ENCODE measurements at places on chromosomes 7 and 10.

DNA sequence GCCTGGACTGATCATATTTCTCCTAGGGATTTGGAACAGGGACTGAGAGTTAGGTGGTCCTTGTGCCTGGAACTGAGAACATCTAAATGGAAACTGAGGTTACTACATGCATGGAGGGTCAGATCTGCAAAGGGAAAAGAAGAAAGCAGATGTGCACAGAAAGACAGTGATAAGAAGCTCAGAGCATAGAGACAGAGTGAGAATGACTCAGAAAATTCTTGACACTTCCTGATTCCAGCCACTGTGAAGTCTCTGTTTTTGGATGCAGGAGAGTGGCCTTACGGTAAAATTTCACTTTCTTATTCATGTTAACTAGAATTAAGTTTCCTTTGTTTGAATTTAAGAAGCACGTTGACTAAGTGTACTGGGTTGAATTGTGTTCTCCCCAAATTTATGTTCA lies 241.7 kb downstream of the TMEM26 start:
- no peak for DNase-seq

GRCh38 chr7:845731-846130 lies 13.5 kb downstream of the SUN1 start:
- no peak for DNase-seq

DNA sequence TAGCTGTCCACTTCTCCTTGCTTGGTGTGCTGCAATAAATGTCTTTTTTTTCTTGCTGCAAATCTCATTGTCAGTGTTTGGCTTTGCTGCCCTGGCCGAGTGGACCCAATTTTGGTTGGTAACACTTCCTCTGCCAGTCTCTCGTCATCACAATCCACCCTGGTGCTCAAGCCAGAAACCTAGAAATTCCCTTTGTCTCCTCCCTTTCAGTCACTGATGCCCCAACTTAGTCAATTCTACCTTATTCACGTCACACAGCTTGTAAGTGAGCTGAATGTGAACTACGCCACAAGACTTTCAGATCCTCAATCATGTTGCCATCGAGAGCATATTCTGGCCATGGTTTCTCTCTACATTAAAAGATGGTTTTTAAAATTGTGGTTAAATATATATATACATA lies 13.0 kb upstream of the FRA10AC1 start:
- DNase-seq, result no peak

- no peak for DNase-seq
These were observed 234.2 kb upstream of the FZD8 start for GRCh38 chr10:35876248-35876647.

DNA sequence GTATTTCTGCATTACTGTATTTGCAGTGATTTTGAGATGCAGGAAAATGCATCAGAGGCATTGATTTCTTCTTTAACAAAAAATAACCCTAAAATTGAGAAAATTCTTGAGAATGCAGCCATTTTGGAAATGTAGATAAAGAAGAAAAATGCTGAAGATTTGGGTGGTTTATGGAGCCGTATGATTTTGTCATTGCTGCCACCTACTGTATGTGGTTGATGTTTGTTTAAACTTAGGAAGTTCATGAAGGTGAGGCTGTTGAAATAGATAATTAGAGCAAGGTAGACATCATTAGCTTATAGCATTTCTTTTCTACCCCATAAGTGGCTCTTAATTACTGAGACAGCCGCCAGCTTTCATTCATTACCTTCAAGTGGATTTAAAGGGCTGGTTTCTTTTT lies 92.1 kb upstream of the SAMD8 start:
- no peak for DNase-seq

- DNase-seq, result no peak
These were observed 137.6 kb downstream of the ZNF467 start for GRCh38 chr7:149635561-149636329.

- no peak for DNase-seq
These were observed 10.1 kb downstream of the NFKB2 start for GRCh38 chr10:102405632-102406031.

DNA sequence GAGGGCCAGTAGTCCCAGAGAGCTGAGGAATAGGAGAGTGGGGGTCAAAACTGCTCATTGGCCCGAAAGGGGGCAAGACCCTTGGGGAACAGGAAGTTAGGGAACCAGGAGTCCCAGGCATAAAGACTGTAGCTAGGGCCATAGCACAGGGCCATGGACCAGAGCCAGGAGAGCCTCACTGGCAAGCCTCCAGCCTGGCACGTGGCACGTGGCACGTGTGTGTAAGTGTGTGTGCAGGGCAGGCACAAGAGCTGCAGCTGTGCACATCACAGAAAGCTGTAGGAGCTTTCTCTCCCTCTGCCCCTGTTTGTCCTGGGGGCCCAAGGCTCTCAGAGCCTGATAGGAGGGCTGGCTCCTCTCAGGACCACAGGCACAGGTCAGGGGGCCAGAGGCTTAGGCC lies 47.8 kb upstream of the SLF2 start:
- DNase-seq, result no peak

DNA sequence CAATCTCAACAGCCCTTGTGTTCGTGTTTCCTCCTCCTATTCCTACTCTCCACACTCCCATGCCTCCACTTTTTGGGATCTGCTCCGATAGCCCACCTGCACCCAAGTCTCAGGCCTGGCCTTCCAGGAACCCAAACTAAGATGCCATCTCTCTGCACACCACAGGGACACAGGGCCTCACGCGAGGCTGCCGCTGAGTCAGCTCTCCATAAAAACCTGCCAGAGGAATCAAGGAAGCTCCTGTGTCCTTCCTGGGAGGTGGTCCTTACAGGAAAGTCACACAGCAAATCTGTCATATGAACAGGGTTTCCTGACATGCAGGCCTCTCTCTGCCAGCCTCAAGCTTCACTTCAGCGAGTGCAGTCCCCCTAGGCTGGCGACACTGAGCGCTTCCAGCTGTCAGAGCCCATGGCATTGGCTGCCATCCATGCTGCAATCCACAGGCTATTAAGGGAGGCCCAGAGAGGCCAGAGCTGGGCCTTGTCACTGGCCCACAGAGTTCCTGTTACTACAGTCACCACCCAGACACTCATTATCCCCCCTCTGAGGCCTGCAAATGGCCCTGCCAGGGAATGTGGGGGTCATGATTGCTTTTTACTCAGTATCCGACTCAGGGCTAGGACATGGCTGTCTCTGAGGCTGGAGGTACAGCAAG lies 151.4 kb downstream of the OAT start:
- no peak for DNase-seq

Data from HuH-7 (cell line).